ENCODE measurements at places on chromosomes 5 and 9.

- no peak for DNase-seq
Observed at GRCh38 chr5:177142098-177142611, 8.6 kb downstream of the NSD1 start.

GRCh38 chr5:139164020-139164419 lies 34.1 kb downstream of the SIL1 start:
- no peak for DNase-seq

DNA sequence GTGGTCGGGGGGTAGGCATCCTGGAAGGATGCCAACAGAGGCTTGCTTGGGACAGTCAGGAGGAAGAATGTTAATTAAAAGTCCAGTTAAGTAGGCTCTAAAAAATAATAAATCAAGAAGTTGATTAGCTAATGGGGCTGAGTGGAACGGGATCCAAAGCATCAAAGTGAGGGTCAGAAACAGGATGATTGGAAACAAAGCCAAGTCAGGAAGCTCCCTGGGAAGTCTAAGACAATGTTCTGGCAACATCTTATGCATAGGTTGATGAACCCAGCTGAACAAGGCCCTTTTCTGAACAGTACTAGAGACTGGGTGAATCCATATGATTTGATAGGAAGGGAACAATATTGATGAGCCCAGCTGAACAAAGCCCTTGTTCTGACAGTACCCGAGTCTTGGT lies 50.2 kb upstream of the STARD4 start:
- DNase-seq: no peak

- DNase-seq: no peak
Observed at GRCh38 chr9:4936277-4936676, 48.8 kb upstream of the JAK2 start.

GRCh38 chr9:133161547-133161950 lies 2.2 kb downstream of the GBGT1 start:
- DNase-seq: no peak

- no peak for DNase-seq
Observed at GRCh38 chr5:122749886-122750285, 25.0 kb upstream of the SNX2 start.

GRCh38 chr5:137888863-137889759 lies at the start of gene PKD2L2:
Gene PKD2L2, plus strand, starts transcription at chr5:137889457. Its CDS starts 35 bp downstream, at chr5:137889492.
- peak; percentile 20 for DNase-seq

- no peak for DNase-seq
Observed at GRCh38 chr9:112581469-112582176, 95.0 kb downstream of the KIAA1958 start.

GRCh38 chr9:27348785-27349697 lies 52.1 kb upstream of the EQTN start:
- DNase-seq: no peak

DNA sequence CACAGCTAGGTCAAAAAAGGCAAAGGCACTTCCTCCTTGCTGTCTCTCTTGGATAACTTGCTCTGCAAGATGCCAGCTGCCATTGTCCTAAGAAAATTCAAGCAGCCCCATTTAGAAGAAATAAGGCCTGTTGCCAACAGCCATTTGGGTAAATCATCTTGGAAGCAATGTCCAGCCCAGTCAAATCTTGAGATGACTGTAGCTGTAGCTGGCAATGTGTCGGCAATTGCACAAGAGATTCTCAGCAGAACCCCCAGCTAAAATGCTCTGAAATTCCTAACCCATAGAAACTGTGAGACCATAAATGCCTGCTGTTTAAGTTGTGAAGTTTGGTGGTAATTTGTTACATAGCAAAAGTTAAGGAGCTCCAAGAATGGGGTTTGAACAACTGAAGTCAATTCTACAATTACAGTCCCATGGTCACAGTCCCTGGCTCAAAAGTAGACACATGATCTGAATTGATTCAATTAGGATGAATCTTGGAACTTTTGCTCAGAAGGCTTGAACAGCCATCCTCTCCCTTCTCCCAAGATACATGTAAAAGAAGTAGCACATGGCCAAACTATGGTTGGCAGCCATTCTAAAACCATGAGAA lies 151.1 kb downstream of the MPDZ start:
- no peak for DNase-seq

DNA sequence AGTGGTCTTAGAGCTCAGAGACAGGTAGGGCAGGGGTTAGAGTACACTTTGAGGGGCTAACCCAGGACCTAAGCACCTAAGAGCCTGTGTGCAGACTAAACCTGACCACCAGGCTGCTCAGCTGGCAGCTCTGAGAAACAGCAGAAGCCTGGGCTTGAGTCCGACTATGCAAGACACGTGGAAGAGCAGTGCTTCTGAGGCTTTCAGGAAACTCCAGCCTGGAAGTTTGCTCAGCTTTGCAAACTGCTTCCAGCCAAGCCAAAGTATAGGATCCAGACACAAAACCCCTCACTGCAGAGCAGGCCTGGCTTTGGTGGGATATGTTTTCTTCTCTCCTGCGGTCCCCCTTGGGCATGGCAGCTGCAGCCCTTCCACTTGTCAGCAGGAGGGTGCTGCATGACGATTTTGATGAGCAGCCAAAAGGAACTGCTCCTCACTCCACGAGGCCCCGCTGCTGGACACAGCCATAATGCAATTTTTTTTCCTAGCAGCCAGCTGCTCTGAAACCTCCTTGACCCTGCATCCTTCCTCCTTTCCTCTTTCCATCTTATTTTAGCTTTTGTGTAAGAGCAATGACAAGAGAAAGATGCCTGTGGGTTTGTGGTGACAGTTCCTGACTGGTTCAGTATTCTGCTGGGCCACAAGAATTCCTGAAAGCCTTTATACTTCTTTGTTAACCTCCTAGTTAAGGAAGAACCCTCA lies 123.1 kb downstream of the LIFR start:
- peak; percentile 61 for DNase-seq

GRCh38 chr5:178387061-178387855 lies 154.7 kb upstream of the PHYKPL start:
- no peak for DNase-seq

Measured in HFF-Myc (cell line).